ENCODE measurements at places on chromosomes 13 and 19. TPM values are rescaled to one million over a fixed set of nuclear protein-coding genes. Genes with fewer than 3 reads are reported as not detected.

Gene TMPRSS9
- total RNA-seq: not detected

Gene SRRM5
- 0.30 TPM for total RNA-seq

Gene SLC1A6
- not detected for total RNA-seq

Gene MICU2
- 91.8 TPM for total RNA-seq

Gene CEACAM1
- 0.30 TPM for total RNA-seq

Gene TMEM59L
- total RNA-seq: 2.0 TPM

Gene IZUMO2
- total RNA-seq: not detected

Gene ZNF541
- not detected for total RNA-seq

Gene PCP2
- total RNA-seq: not detected

Gene C19orf73
- total RNA-seq: 4.1 TPM

Gene APOE
- total RNA-seq: 4.9 TPM

Gene ATXN8OS
- not detected for total RNA-seq

Gene OVOL3
- not detected for total RNA-seq

Gene SLC8A2
- not detected for total RNA-seq

Gene PNMA8B
- total RNA-seq: 0.04 TPM

Gene KLK12
- total RNA-seq: not detected

Gene SPIB
- not detected for total RNA-seq

Gene RGL3
- 17.9 TPM for total RNA-seq

Gene ARL11
- not detected for total RNA-seq

Gene NDUFS7
- 80.9 TPM for total RNA-seq

Gene PLK5
- total RNA-seq: not detected

Gene DNAAF3
- 2.6 TPM for total RNA-seq

Gene ADGRE3
- total RNA-seq: not detected

Gene ZFP82
- total RNA-seq: 3.6 TPM

Gene ZNF57
- 3.7 TPM for total RNA-seq

Gene CPB2
- total RNA-seq: not detected

Gene SELENOV
- not detected for total RNA-seq

Gene CABP5
- not detected for total RNA-seq

Gene HPN
- not detected for total RNA-seq

Gene ADGRE2
- 0.82 TPM for total RNA-seq

Gene NECTIN2
- 49.1 TPM for total RNA-seq

Gene SOX21
- total RNA-seq: not detected

Gene ZNF136
- total RNA-seq: 11.6 TPM

Gene ZNF607
- total RNA-seq: 5.9 TPM

Gene SMAD9
- 0.49 TPM for total RNA-seq

Gene LSR
- total RNA-seq: 3.6 TPM

Gene PRODH2
- total RNA-seq: not detected

Gene SPRED3
- total RNA-seq: 10.9 TPM

Gene LAIR1
- not detected for total RNA-seq

Gene ZNF730
- total RNA-seq: 3.2 TPM

Gene KLK3
- not detected for total RNA-seq

Gene MYPOP
- total RNA-seq: 3.5 TPM

Gene PLVAP
- total RNA-seq: not detected

Gene FCER2
- total RNA-seq: 0.34 TPM

Gene APOC1
- 11.1 TPM for total RNA-seq

Gene CIC
- 21.3 TPM for total RNA-seq

Gene CLIP3
- total RNA-seq: 4.0 TPM

Gene ZNF471
- total RNA-seq: 1.5 TPM

Gene ZNF536
- total RNA-seq: 0.53 TPM

Gene EDNRB
- 11.2 TPM for total RNA-seq

Gene SKA3
- total RNA-seq: 15.4 TPM

Gene KLK10
- total RNA-seq: not detected

Gene MEIOSIN
- 0.40 TPM for total RNA-seq

Gene RHPN2
- 13.7 TPM for total RNA-seq
